ENCODE measurements at places on chromosomes 3 and 15.

GRCh38 chr3:182149594-182149993 is 437.9 kb downstream of the SOX2 start:
- DNase-seq: no peak

GRCh38 chr3:40152482-40153133 is 156.9 kb upstream of the EIF1B start:
- DNase-seq: no peak

DNA sequence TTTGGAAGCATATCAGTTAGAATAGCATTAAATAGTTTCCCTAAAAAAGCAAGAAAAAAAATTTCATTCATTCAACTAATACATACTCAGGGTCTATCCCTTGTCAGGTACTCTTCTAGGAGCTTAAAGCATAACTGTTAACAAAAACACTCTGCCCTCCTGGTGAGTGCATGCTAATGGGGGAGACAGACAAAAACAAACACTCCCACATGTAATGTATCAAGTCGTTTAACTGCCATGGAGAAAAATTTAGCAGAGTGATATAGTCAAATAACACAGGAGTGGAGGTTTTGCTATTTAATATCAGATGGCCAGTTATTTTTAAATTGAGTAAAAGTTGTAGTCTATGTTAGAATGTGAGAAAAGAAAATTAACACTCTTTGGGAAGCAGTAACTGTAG is 254.5 kb upstream of the RARB start:
- no peak for DNase-seq

DNA sequence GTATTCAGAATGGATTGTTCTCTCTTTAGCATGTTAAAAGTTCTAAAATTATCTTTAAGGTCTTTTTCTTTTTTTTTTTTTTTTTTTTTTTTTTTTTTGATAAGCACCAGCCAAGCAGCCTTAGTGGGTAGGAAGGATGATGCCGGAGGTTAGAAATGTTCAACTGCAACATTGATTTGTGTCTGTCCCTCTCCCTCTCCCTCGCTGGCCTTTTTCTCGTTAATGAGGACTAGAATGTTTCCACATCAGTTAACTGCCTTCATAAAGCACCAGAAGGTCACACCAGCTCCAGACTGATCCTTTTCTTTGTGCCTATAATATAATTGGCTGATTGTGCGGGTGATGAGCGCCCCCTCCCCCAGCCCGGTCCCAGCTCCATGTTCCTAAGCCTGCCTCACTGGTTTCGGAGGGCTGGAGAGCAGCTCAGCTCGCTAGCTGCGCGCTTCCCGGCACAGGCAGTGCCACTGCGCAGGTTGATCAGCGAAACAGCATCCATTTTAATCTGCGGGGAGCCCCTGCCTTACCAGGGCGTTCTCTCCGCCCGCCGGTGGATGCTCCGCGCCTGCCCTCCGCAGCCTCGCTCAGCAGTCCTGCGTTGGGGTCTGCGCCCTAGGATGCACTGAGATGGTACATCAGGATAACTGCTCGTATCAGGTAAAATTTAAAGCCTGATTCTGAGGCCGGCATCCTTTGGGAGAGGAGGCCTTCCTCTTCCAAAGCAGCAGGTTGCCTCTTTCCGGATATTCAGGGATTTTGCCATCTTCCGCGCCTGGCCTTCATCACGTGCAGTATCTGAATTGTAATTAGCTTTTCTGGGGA is 148.9 kb upstream of the IL12A start:
- no peak for DNase-seq

GRCh38 chr3:123416173-123416572 is 32.7 kb downstream of the ADCY5 start:
- no peak for DNase-seq

DNA sequence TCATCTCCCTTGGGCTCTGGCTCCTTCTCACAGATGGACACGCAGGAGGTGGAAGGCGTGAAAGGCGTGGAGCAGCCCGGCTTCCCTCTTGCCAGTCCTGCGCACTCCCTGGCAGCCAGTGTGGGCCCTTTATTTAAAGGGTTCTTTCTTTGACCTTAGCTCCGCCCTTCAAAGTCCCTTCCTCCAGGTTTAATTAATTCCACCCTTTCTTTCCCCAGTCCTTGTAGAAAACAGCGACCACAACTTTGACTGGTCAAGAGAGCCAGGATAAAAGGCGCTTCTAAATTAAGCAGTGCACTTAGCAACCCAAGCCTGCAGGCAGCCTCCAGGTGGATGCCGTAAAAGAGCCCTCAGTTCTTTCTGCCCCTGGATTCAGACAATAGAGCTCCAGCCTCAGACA is at the start of gene HDC:
Gene HDC, minus strand, starts transcription at position 107 of the 400 bp plus-strand sequence. Its CDS starts 103 bp downstream, at position 4.
- no peak for DNase-seq

DNA sequence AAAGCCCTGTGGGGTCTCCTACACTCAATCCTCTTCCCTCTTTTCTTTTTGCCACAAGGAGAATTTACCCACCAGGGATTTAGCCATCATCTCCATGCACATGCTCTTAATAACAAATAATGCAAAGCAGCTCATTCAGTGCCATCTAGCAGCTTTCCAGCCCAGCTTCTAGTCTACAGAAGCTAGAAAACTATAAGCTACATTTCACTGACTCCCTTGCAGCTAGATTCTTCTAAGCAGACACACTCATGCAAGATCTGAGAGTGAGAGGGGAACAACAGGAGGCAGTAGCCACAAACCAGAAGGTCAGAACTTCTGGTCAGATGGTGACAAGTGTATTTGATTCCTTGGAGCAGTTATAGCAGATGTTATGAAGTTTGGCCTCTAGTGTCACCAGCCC is 25.5 kb downstream of the OSBPL10 start:
- DNase-seq: no peak

Measured in amniotic stem cell (primary cell).